ENCODE measurements at places on chromosomes 3 and 15.

DNA sequence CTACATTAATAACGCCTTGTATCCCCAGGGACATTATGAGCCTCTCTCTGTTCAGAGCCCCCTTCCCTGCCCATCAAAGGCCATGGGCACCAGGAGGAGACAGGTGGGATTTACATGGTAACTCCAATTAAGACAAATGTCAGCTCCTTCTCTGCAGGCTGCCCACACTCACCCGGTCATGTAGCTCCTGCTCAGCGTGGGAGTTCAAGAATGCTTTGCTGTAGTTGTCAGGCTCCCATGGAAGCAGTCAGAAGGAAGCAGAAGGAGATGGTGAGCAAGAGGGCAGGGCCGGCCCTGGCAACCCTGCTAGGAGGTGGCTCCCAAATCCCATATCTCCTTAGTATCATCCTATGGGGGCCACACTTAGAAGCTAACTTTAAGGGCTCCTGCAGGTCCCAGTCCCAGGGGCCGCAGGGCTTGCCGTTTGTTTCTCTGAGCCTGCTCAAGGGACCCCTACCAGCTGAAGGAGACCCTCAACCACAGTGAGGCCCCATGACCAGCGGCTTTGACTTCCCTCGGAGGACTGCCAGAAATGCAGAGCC lies 218.4 kb upstream of the TLE3 start:
- DNase-seq = peak; percentile 75

DNA sequence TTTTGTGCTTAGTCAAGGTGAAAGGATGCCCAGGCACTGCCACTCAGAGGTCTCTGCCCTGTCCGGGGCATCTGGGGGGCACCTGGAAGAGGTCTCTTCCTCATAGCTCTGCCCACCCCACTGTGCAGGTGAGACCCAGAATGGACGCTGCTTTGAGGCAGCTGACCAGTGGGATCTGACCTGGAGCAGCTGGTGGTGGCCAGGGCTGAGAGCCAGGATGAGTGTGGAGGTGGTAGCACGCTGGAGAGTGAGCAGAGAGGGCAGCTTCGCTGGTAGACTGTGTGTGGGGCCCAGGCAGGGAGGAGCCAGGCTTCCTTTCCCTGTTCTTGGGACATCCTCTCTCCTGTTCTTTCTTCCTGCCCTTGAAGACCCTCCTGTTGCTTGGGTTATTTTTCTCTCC lies 32.2 kb upstream of the PLA2G4E start:
- no peak for DNase-seq

- DNase-seq = peak; percentile 79
Measured at GRCh38 chr3:149603126-149604074, 54.4 kb downstream of the WWTR1 start.

GRCh38 chr3:37163262-37164015 lies 10.9 kb downstream of the LRRFIP2 start:
- peak; percentile 73 for DNase-seq

DNA sequence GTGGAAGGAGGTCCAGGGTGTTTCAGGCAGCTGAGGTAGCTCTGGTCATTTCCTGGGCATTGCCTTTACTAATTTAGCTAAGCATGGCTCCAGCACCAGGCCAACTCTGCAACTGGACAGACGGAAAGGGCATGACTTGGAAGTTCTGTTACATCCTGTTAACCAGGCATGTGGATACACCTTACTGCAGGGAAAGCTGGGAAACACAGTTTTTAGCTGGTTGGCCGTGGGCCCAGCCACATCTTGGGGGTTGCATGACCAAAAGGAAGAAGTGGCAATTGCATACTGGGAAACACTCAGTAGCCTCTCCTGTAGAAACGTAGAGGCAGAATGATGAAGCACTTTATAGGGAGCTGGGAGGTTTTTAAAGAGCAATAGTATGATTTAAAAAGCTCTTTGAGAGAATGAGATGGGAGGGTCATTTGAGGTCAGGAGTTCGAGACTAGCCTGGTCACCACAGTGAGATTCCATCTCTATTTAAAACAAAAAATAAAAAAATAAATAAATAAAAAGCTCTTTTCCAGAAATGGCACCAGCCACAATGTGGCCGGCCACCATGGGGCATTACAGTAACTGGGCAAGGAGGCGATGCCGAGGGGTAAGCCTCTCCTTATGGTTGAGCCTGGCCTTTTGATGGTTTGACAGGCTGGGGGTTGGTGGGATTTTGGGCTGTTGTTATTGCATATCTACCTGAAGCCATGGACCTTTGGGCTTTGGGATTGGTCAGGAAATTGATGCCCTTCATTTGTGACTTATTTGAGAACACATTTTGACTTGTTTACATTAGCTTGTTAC lies 28.6 kb downstream of the TRAK1 start:
- DNase-seq = no peak

DNA sequence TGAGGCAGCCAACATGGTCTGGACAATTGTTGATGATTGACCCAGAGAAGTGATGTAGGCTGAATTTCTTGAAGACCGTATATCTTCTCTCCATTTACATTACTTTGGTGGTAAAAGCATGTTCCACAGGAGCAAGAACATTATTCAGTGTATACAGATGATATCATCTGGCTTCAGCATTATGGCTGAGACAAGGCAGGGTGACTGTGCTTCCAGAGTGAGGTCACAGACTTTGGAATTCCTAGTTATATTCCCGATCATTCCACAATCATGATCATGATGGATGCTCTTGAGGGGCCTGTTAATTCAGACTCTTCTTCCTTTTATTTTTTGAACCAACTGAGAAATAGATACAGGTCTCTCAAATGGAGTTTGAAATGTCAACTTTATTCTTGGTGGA lies 19.0 kb downstream of the PLS1 start:
- no peak for DNase-seq

- peak; percentile 27 for DNase-seq
Measured at GRCh38 chr3:151236316-151236715, 33.3 kb upstream of the GPR171 start.

DNA sequence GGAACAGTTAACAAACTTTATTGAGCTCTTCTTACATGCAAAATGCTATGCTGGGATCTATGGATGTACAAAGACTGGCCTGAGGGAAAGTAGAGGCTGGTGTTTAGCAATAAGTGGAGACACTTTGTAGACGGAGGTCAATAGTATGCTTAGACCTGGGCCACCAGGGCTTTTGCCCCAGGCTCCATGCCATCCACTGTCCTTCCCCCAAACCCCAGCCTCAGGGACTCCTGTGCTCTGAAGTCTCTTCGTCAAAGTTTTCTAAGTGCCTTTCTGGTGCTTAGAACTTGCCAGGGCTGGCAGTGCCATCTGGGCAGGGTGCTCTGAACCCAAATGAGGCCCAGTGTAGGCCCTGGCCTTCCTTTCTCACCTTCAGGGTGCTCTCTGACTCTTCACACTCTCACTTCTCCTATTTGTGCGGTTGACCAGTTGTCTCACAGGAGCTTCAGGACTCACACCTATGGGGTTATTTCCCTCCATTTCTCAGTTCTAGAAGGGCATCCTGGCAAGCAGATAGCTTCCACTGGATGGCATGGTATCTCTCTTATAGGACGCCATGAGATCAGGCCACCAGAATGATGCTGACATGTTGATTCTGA lies 21.8 kb upstream of the KCNAB1 start:
- no peak for DNase-seq

- DNase-seq = peak; percentile 68
Measured at GRCh38 chr15:73922186-73923151, 3.8 kb upstream of the LOXL1 start.

DNA sequence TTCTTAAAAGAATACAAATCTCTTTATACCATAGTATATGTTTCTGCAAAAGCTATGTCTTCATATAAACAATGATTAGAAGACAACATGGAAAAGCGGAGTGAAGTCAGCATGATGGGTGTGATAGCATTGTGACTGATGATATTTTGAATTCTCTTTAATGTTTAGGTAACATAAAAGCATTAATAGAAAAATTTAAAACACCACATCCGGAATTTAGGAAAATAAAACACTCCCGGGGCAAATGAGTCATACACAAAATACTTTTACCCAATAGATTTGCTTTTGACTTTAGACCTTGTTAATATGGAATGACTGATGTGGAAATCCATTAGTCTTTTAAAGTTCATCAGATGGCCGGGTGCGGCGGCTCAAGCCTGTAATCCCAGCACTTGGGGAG lies 134.7 kb downstream of the P3H2 start:
- no peak for DNase-seq

GRCh38 chr15:70829371-70830166 lies 24.4 kb downstream of the LARP6 start:
- DNase-seq = peak; percentile 19

- no peak for DNase-seq
Measured at GRCh38 chr3:13188181-13188779, 115.1 kb upstream of the IQSEC1 start.

GRCh38 chr3:195451373-195452015 lies 8.7 kb upstream of the ACAP2 start:
- no peak for DNase-seq

Data from amniotic epithelial cell (primary cell).